ENCODE measurements at places on chromosomes 16 and 17.

- no peak for DNase-seq
These were observed 6.8 kb downstream of the FBXO47 start for GRCh38 chr17:38960402-38960801.

DNA sequence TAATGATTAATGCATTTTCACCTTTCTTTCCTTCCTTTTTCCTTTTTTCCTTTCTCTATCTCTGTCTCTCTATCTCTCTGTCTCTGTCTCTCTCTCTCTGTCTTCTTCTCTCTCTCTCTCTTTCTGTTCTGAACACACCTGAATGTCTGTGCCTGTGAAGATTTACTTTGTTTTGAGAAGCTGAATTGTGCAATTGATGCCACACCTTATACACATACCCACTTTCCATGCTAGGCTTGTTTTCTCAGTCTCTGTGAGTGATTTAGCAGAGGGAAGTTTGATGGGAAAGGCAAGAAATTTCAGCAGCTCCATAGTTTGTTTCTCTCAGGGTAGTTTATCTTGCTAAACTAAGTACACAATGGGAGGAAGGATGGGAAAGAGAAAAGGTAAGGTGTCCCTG lies 9.3 kb upstream of the CAPNS2 start:
- DNase-seq: no peak

- DNase-seq: no peak
These were observed 934 bp downstream of the MAFG start for GRCh38 chr17:81926451-81927151.

GRCh38 chr17:66351701-66352100 lies 49.3 kb downstream of the PRKCA start:
- DNase-seq: no peak

- no peak for DNase-seq
These were observed 14.2 kb downstream of the GALK1 start for GRCh38 chr17:75750661-75751423.

GRCh38 chr17:44200478-44201155 lies 933 bp upstream of the ATXN7L3 start:
- no peak for DNase-seq

DNA sequence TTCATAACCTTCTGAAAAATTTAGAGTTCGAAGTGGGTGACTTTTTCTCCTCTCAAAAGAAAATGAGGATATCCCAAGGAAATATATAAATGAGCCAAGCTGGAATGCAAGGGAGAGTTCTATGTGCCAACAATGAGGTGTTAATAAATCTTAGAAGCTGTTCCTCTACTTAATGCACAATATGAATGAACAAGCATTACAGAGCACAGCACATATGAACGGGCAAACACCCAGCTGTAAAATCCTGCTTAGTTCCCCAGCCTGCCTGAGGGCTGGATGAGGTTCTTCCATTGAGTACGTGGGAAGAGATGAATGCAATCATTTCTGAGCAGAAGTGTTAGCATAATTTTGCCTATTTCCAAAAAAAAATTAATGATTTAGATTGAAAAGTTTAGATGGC lies 58.1 kb downstream of the WDR59 start:
- DNase-seq: no peak

GRCh38 chr17:44940317-44940716 lies 7.3 kb downstream of the KIF18B start:
- peak; percentile 53 for DNase-seq

GRCh38 chr16:4580250-4580649 lies 24.1 kb downstream of the C16orf96 start:
- no peak for DNase-seq

- DNase-seq: no peak
These were observed 18.5 kb downstream of the CRAMP1 start for GRCh38 chr16:1630450-1631213.

DNA sequence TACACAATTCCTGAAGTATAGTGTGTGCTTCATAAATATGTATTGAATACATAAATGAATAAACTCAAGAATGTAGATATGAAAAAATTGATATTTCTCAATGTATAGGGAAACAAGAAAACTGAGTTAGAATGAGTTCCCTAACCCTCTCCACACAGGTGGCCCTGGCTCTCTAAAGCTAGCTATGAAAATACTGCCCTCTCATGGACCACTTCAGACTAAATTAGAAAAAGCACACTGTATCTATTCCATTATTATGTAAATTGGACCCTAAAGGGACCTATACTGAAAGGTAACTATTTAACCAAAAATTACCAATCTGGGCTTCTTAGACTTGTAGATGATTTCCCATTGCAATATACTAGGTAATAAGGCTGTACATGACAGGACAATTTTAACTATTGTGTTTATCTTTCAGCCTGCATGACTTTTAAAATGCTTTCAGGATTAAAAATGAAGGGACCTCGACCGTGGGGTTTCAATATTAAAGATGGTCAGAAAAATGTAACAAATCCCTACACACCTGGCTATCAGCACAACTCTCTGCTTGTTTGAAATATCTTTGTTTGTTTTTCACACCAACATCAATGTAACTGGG lies 672.5 kb upstream of the KIF2B start:
- no peak for DNase-seq

DNA sequence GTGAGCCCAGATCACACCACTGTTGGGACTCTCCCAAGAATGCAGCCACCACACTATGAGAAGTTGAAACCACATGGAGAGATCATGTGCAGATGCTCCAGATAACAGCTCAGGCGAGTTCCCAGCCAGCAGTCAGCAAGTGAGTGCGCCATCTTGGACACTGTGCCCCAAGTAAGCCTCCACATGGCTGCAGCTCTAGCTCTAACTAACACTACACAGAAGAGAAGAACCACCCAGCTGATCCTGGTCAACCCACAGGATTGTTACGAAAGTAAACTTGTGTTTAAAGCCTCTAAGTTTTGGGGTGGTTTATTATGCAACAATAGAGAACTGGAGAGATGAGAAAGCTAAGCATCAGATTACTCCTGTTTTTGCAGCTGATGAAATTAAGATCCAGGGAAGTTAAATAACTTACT lies 25.8 kb downstream of the SLC38A7 start:
- DNase-seq: no peak

GRCh38 chr17:40694584-40694983 lies 9.0 kb downstream of the KRT24 start:
- DNase-seq: no peak

GRCh38 chr16:86874141-86874540 lies 295.8 kb downstream of the FOXL1 start:
- DNase-seq: no peak

- peak; percentile 65 for DNase-seq
These were observed 665 bp upstream of the ALDH3A2 start for GRCh38 chr17:19647697-19648474.

DNA sequence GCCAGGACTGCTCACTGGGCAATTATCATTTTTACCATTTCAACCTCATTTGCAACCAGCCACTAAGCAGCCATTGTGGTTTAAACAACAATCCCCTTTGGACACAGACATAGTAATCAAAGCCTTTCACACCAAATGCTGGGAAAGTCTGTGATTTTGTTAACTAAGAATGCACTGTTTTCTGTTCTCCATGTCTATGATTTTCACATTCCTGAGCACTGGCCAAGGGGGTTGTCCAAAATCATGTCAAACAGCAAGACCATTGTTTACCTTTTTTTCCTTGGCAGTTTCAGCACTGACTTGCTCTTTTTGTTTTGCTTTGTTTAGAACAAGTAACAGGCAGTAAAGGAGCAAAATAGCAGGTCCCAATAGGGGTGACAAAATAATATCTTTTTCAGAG lies 106.3 kb upstream of the SIAH1 start:
- no peak for DNase-seq

DNA sequence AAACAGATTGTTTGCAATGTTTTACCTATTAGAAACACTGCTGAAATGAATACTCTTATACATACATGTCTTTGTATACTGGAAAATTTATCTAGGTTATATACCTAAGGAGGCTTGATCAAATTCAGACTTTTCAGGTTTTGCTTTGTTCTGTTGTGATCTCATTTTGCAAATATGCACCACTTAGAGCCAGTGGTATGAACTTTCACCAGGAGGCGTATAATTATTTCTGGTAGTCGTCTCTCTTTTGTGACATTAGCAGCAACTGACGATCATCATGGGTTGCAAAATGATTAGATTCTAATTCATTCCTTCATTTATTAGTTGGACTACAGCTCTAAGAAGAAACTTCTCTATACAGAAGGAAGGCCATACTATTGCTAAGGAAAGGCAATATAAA lies 26.9 kb downstream of the AP1G1 start:
- no peak for DNase-seq

DNA sequence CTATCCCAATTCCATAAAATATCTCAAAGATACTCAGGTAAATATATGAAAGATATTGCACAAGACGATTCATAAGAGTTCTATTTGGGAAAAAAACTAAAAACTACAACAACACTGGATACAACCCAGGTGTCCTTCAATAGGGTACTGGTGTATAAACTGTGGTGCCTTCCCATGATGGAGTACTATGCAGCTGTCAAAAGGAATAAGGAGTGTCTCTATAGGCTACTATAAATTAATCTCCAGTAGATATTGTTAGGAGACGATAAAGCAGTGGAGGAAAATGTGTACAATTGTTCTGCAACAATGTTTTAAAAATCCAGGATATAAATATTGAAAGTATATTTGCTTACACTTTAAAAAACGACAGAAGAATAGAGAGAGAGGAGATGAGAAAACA lies 2.4 kb upstream of the KRTAP4-12 start:
- DNase-seq: no peak

DNA sequence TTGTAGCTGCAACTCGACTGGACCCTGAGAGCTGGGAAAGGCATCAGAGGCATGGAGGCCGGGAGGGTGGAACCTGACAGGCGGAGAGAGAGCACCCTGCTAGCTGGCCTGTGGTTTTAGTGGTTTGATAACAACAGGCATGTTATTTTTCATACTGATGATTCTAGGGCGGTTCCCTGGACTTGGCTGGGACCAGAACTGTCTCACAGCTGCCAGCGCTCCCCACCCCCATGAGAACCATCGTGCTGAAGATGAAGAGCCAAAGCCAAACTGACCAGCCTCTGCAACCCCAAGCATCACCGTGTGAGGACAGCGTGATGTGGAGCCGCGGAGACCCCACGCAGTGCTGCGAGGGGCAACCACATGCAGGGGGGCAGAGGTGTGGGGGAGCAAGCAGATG lies 28.5 kb downstream of the MXRA7 start:
- DNase-seq: no peak

GRCh38 chr16:76201385-76201784 lies 75.8 kb upstream of the CNTNAP4 start:
- peak; percentile 29 for DNase-seq

GRCh38 chr17:37725021-37725595 lies 19.8 kb downstream of the HNF1B start:
- no peak for DNase-seq

DNA sequence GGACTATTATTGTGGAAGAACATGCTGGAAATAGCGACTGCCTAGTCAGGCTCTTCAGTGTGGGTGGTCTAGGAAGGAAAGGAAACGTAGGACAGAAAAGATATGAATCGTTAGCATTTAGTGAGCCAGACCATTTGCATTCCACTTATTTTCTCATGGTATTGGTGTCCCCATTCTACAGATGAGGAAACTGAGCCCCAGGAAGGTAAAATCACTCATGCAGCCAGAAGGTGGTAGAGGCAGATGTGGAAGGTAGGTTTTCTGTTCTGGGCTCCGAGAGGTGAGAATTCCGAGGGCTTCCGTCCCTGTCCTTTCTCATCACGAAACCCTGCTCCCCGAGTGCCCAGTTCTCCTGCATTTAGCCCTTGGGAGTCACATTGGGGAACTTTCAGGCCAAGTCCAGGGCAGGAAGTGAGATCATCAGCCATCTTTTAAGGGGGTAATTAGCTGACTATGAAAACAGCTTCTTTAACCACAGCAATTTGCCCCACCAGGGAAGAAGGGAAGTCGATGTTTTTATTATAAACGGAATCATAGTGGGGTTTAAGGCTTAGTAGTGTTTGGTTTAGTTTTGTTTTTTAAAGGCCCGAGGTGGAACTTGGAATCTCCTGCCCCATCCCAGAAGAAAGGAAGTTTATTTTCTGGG lies 110.7 kb upstream of the IRX3 start:
- no peak for DNase-seq

DNA sequence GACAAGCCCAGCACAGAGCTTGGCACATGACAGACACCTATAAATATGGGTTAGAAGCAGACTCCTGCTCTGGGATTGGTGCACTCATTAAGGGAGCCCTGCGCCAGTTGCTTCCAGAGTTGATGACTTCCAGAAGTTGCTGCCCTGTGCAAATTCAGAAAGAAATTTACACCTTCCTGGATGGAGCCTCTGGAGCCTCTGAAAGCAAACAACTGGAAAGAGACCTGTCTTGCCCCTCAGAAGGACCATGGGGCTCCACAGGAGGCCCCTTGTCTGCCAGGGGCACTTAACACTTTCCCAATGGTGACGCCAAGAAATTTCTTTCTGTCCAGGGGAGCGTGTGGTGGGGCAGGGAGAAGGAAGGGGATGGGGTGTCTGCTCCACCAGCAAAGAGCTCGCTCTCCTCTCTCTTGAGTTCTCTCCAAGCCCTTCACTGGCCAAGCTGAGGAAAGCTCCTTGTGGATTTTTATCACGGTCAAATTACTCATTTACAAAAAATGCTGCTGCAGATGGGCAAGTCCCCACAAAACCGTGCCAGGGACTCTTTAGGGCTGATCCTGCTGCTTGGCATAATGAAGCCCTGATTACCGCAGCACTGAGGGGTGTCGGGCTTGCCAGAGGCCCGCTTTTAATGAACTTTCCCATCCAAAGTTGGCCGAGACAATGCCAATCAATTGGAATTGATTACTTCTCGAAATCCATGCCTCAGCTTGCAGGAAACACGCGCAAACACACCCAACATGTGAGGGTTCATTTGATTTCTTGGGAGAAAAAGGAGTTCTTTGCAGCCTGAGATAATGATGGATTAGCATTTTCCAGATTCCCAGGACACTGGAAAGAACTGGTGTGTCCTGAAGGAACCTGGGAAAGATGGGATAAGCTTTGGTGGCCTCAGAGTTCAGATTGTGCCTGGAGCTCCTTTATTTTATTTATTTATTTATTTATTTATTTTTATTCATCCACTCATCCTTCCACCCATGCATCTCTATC lies 583.6 kb upstream of the CDH5 start:
- DNase-seq: peak; percentile 53

- no peak for DNase-seq
These were observed 5.9 kb downstream of the CD300LB start for GRCh38 chr17:74525465-74525725.

DNA sequence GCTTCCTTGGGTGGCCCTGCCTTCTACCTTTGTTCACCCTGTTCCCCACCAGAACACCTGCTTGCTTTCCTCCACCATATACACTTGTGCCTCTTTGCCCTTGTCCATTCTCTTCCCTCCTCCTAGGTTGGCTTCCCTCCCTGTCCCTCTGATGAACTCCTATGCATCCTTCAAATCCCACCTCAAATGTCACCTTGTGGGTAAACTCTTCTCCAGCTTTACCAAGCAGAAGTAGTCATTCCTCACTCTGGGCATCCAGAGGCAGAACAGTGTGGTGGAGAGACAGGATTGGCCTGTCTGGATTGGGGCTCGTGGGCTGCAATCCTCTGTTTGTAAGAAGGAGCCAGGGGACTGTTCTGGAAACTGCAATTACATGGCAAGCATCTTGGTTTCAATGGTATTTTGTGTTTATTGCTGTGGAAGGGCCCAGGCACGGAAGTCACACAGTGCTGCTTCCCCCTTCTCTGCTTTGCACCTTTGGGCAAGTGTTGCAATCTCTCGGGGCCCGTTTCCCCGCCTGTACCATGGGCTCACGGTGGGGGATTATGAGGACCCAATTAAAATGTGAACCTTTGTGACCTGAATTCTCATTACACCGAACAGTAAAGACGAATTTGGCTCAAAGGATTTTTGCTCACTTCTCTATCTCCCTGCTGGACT lies 21.9 kb upstream of the NXPH3 start:
- DNase-seq: no peak

- DNase-seq: no peak
These were observed 268.8 kb downstream of the SEC14L1 start for GRCh38 chr17:77409282-77410161.
